CD8-positive, alpha-beta memory T cell (primary cell): ENCODE measurements at places on chromosomes 3 and 15. TPM values are rescaled to one million over a fixed set of nuclear protein-coding genes. Genes with fewer than 3 reads are reported as not detected.

GRCh38 chr15:38202361-38202760, 50.3 kb upstream of the SPRED1 start:
- no peaks in the 10 kb centered on the region for H3K27me3 ChIP-seq
- H3K4me3 ChIP-seq, result no peak overlapping the region
- H3K36me3 ChIP-seq, result no peaks in the 10 kb centered on the region
- no peak for DNase-seq
- no peaks in the 10 kb centered on the region for H3K4me1 ChIP-seq

DNA sequence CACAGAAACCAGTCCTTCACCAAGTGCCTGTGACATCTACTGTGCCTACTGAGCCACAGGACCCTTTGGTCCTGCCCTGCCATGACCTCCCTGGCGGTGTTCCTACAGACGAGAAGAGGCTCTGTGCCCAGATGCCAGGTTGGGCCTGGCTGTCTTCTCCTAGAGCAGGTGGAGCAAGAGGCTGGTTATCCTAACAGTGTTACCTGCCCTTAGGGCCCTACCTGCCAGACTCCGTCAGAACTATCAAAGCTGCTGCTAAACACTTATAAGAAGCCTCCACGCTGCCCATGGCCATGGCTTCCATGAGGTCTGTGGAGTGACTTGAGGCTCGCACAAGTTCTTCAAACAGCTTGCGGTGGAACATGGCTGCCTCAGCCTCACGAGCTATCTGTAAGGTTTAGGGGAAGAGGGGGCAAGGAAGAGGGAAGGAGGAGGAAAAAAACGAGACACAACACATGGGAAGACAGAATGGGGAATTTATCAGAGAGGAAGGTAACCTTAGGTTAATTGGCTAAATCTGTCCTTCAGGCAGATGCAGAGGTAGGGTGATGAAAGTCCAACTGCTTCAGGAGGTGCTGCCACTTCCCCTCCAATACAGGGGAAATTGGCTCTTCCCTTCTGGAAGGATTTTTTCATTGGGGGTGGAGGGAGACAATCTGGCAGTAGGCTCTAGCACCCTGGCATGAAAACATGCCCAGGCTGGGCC, 5.4 kb upstream of the GRAMD2A start:
- no peak overlapping the region for H3K4me3 ChIP-seq
- H3K27me3 ChIP-seq, result no peaks in the 10 kb centered on the region
- H3K36me3 ChIP-seq, result peaks cover 82% of the 10 kb centered on the region
- H3K4me1 ChIP-seq, result no peaks in the 10 kb centered on the region

DNA sequence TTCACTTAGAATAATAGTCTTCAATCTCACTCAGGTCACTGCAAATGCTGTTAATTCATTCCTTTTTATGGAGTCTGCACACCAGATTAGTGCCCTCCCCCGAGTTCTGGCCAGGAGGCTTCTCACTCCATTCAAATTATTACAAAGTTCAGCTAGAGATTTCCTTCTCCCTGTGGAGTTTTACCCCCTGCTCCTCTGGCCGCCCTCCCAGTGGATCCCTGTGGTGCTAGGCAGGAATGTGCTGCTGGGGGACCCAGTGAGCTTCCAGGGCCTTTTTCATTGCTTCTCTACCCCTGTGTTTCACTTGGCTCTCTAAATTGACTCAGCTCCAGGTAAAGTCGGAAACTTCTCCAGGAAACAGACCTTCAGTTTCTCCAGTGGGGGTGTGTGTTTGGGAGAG, 42.7 kb upstream of the CD200R1L start:
- no peaks in the 10 kb centered on the region for H3K36me3 ChIP-seq
- no peak overlapping the region for H3K4me3 ChIP-seq
- no peak for DNase-seq

- no peak for DNase-seq
- H3K36me3 ChIP-seq, result no peaks in the 10 kb centered on the region
- H3K27ac ChIP-seq, result no peak overlapping the region
- H3K4me3 ChIP-seq, result no peak overlapping the region
- H3K4me1 ChIP-seq, result no peaks in the 10 kb centered on the region
- no peaks in the 10 kb centered on the region for H3K27me3 ChIP-seq
Observed at GRCh38 chr15:49313650-49314049, 109.4 kb upstream of the FGF7 start.

DNA sequence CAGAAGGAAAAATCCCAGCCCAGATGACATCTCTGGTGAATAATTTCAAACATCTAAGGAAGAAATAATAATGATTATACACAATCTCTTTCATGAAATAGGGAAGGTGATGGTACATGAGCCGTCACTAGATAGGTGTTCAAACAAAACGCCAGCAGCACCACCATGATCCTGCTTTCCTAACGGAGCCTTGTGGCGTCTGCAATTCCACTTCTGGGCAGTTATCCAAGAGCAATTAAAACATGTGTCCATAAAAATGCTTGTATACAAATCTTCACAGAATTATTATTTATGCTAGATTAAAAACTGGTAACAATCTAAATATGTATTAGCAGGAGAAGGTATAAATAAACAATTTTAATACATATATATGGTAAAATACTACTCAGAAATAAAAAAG, 33.7 kb downstream of the RTP4 start:
- no peak overlapping the region for H3K27ac ChIP-seq
- H3K27me3 ChIP-seq, result no peaks in the 10 kb centered on the region
- DNase-seq, result no peak
- H3K4me1 ChIP-seq, result no peaks in the 10 kb centered on the region
- no peak overlapping the region for H3K4me3 ChIP-seq

- H3K27me3 ChIP-seq, result no peaks in the 10 kb centered on the region
- no peaks in the 10 kb centered on the region for H3K4me1 ChIP-seq
- H3K36me3 ChIP-seq, result no peaks in the 10 kb centered on the region
- no peak for DNase-seq
- no peak overlapping the region for H3K27ac ChIP-seq
- H3K4me3 ChIP-seq, result no peak overlapping the region
Observed at GRCh38 chr3:152785051-152785450, 49.9 kb upstream of the P2RY1 start.

- H3K4me1 ChIP-seq, result no peaks in the 10 kb centered on the region
- H3K4me3 ChIP-seq, result no peak overlapping the region
- no peak overlapping the region for H3K27ac ChIP-seq
- DNase-seq, result no peak
- no peaks in the 10 kb centered on the region for H3K27me3 ChIP-seq
- H3K36me3 ChIP-seq, result no peaks in the 10 kb centered on the region
Observed at GRCh38 chr3:21734746-21735145, 16.3 kb downstream of the ZNF385D start.

- no peaks in the 10 kb centered on the region for H3K4me1 ChIP-seq
- peaks cover 5% of the 10 kb centered on the region for H3K27me3 ChIP-seq
Observed at GRCh38 chr15:31953478-31953877, 76.8 kb upstream of the CHRNA7 start.

DNA sequence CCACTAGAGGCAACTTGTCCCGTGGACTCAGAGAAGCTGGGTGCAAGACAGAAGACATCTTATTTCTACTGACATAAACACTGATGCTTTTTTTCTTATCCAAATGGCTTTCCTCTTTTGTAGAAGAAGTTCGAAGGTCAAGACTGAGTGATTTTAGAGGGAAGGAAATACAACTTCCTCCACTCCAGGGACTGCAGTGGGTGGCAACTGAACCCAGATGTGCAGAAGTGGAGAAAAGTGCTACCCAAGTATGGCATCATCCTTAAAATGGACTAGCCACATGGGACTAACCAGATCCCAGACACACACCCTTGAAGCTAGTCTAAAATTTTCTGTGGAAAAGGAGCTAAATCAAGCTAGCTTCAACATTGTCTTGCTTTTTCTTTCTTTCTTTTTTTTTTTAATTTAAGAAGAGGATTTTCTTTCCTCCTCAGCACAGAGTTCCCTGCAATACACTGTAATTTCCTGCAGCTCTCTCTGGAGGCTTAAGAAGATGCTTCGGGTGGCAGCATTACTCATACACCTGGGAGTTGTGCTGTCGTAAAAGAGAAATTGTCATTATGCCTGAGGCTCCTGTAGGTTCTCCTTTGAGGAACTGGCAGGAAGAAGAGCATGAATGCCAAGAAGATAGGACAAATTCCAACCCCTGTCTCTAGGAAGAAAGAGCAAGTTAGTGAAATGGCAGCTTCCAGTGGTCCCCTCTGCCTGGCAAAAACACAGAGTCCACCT, 3.8 kb upstream of the FRMD4B start:
- H3K27ac ChIP-seq, result no peak overlapping the region
- H3K27me3 ChIP-seq, result peaks cover 15% of the 10 kb centered on the region
- no peaks in the 10 kb centered on the region for H3K36me3 ChIP-seq

ZNF502 gene
- 1.6 TPM for total RNA-seq

DNA sequence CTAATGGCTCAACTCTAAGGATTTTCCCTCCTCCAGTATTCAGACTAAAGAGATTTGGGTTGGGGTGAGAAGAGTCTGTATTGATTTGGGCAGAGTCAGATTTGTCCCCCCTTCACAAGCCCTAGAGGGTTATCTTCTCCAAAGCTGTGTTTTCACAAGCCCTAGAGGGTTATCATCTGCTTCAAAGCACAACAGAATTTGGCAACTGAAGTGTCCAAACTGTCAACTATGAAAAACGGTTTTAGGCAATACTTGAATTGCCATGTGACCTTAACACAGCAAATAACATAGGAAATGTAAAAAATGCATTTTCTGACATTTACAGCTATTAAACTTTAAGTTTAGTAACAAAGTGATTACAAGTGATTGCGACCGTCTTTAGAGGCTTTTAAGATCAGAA, 119.9 kb downstream of the IMPG2 start:
- H3K4me1 ChIP-seq, result no peaks in the 10 kb centered on the region
- no peak overlapping the region for H3K4me3 ChIP-seq
- no peak for DNase-seq
- H3K36me3 ChIP-seq, result no peaks in the 10 kb centered on the region
- H3K27me3 ChIP-seq, result no peaks in the 10 kb centered on the region

DNA sequence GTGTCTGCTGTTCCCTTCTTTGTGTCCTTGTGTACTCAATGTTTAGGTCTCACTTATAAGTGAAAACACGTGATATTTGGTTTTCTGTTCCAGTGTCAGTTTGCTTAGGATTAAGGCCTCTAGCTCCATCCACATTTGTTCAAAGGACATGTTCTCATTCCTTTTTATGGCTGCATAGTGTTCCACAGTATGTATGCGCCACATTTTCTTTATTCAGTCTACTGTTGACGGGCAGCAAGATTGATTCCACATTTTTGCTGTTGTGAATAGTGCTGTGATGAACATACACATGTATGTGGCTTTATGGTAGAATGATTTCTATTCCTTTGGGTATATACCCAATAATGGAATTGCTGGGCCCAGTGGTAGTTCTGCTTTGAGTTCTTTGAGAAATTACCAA, 122.7 kb upstream of the THBS1 start:
- no peak overlapping the region for H3K27ac ChIP-seq
- H3K27me3 ChIP-seq, result no peaks in the 10 kb centered on the region
- no peak for DNase-seq

DNA sequence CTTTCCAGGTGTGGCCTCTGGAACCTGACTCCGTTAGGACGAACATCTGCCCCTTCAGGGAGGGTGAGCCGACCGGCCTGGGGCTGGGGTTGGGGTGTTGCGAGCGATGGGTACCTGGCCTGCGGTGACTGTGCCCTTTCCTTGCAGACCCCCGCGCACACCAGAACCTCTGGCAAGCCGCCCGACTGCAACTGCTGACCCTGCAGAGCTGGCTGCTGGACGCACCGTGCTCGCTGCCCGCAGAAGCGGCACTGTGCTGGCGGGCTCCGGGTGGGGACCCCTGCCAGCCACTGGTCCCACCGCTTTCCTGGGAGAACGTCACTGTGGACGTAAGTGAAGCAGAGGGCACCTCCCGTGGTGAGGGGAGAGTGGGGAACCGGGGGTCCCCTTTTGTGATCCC, 5.5 kb upstream of the CRELD1 start:
- H3K27me3 ChIP-seq, result no peaks in the 10 kb centered on the region
- H3K4me1 ChIP-seq, result peaks cover 9% of the 10 kb centered on the region
- no peaks in the 10 kb centered on the region for H3K36me3 ChIP-seq
- no peak overlapping the region for H3K4me3 ChIP-seq
- no peak for DNase-seq

GRCh38 chr3:119367000-119367399, 72.8 kb downstream of the ARHGAP31 start:
- no peak overlapping the region for H3K27ac ChIP-seq
- H3K36me3 ChIP-seq, result no peaks in the 10 kb centered on the region
- no peaks in the 10 kb centered on the region for H3K27me3 ChIP-seq
- DNase-seq, result no peak
- no peak overlapping the region for H3K4me3 ChIP-seq
